Glomerular endothelial cell (primary cell): ENCODE measurements at places on chromosomes 5 and 9.

GRCh38 chr5:142206801-142207200, 98.2 kb downstream of the NDFIP1 start:
- DNase-seq, result no peak

- DNase-seq, result no peak
Measured at GRCh38 chr9:130487500-130487899, 42.7 kb downstream of the ASS1 start.

GRCh38 chr5:140295414-140295813, 7.5 kb downstream of the PFDN1 start:
- peak; percentile 92 for DNase-seq

DNA sequence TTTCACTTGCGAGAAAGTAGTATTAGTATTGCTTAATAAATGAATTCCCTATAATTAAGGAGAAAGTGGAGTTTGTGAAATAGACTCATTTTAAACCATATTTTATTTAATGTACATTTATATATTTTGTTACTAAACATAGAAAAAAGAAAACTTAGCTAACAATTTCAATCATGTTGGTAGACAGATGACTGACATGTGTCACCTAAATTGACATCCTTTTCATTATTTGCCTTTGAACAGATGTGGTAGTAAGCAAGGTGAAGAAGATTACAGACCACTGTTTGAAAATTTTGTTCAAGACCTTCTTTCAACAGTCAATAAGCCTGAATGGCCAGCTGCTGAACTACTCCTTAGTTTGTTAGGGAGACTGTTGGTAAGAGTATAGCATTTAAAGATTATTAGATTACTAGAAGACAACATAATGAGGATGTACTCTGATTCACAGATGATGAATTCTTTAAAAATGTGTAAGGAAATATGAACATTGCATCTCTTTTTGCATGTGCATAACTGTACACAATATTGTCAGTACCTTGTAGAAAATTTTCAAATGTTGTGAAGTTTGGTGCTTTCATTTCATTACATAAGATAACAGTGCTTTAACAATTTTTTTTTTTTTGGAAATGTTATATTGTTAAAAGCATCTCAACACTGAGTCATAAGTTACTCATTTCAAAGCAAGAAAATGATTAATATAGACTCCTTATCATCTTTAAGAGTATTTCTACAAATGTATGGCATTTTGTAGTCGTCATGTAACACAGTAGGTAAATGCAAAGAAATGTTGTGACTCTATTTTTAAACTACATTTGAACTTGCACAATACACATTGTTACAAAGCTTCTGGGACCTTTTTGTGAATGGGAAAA, 139.5 kb downstream of the NIPBL start:
- DNase-seq, result no peak

GRCh38 chr9:111843971-111844370, 49.2 kb upstream of the SHOC1 start:
- no peak for DNase-seq

DNA sequence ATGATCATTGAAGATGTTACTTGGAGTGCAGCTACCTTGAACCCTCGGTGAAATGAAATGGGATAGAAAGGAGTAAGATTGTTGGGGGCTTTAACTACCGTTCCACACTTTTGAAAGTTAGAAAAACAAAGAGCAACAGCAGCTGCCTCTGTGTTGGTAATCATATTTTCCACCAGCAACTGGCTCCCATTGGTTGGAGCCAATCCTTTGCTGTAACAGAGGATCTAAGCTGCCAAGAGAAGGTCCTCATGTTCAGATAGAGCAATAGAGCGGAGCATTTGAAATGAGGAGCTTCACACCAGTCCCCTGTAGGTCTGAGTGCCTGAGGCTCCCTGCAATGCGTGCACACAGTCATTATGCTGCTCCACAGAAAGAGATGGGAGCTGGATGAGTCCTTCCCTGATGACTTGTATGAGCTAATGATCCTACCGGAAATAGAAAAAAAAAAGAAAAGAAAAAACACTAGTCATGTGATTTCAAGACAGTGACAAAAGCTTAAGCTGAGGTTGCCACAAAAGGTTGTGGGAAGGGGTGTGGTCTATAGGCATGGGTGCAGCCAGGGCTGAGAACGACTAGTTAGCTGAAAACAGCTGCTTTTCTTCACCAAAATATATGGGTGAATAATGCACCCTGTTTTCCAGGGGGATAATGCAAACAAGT, 300.7 kb downstream of the MLLT3 start:
- no peak for DNase-seq

- no peak for DNase-seq
Measured at GRCh38 chr5:5798462-5798861, 376.0 kb downstream of the ICE1 start.

- no peak for DNase-seq
Measured at GRCh38 chr5:111237470-111237869, 13.3 kb downstream of the CAMK4 start.

DNA sequence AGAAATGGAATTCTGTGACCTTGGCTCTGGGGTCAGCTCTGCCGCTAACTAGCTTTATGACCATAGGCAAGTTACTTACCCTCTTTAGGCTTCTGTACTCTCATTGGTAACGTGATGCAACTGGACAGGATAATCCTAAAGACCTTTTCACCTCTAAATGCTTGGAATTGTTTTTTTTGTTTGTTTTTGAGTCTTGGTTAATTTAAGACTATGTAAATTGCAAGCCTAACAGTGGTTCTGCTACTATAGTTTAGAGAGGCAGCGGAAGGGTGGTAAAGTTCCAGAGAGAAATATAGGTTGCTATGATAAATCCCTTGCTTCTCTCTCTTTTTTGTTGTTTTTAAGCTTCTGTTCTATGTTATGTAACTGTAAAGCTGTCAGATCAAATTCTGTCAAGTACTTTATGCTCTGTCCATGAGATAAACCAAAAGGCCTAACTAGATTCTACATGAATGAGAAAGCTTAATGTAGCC, 17.6 kb downstream of the FAM169A start:
- no peak for DNase-seq

GRCh38 chr5:3931976-3932375, 336.3 kb downstream of the IRX1 start:
- no peak for DNase-seq

- DNase-seq, result no peak
Measured at GRCh38 chr5:172506251-172506650, 51.9 kb upstream of the SH3PXD2B start.
